A549 treated with RU486 at 1 μM for 4 hours (cell line): ENCODE measurements at places on chromosomes 5 and 9. TPM values are rescaled to one million over a fixed set of nuclear protein-coding genes. Genes with fewer than 3 reads are reported as not detected.

Gene RNF208
- total RNA-seq, result 1.1 to 2.2 TPM (median 2.0 TPM) in 5 replicates

Gene TLN1
- total RNA-seq, result 113 to 128 TPM (median 115 TPM) in 5 replicates

Gene C9orf85
- 10.9 to 17.7 TPM (median 13.1 TPM) in 5 replicates for total RNA-seq

Gene SPARC
- total RNA-seq, result 14.8 to 26.1 TPM (median 22.3 TPM) in 5 replicates

Gene TERT
- total RNA-seq, result 1.2 to 3.2 TPM (median 2.6 TPM) in 5 replicates

Gene PCDHGA8
- total RNA-seq, result 0.03 TPM in 1 of 5 replicates, not detected in the others

Gene MCCC2
- 37.7 to 46.1 TPM (median 42.7 TPM) in 5 replicates for total RNA-seq

Gene C9orf50
- total RNA-seq, result 0.14 TPM in 1 of 5 replicates, not detected in the others

Gene SVEP1
- 1.2 to 1.7 TPM (median 1.6 TPM) in 5 replicates for total RNA-seq

Gene ANP32B
- 278 to 347 TPM (median 327 TPM) in 5 replicates for total RNA-seq

Gene FLT4
- 1.7 to 3.4 TPM (median 2.5 TPM) in 5 replicates for total RNA-seq

Gene TBC1D13
- total RNA-seq, result 18.0 to 21.8 TPM (median 20.2 TPM) in 5 replicates

Gene PPP3R2
- total RNA-seq, result not detected in 5 replicates

Gene ADAMTS12
- 6.1 to 9.6 TPM (median 7.9 TPM) in 5 replicates for total RNA-seq

Gene ZNF462
- 4.7 to 5.6 TPM (median 5.0 TPM) in 5 replicates for total RNA-seq

Gene TTC23L
- 0.18 to 0.33 TPM in 2 of 5 replicates, not detected in the others for total RNA-seq
